ENCODE measurements at places on chromosomes 2 and 18. TPM values are rescaled to one million over a fixed set of nuclear protein-coding genes. Genes with fewer than 3 reads are reported as not detected.

OTOS gene
- total RNA-seq = not detected

C2orf69 gene
- total RNA-seq = 14.5 TPM

DNA sequence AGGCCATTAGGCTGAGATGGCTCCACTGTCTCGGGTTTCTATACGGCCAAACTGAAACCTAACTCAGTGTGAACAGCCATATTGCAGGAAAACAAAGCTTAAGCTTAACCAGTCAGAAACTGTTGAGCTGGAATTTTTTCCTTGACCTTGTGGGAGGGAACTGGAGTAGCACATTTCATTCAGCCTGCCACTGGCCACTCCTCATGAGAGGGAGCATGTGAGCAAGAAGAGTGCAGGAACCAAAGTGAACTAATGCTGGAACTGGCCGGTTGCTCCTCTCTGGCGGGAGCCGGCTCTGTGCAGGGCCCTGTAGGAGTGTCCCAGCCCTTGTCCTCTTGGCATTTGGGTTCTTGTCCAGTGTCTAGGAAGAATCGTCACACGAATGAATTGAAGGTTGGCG is 5.9 kb upstream of the POLE4 start:
- DNase-seq = no peak
- H3K27ac ChIP-seq = no peak overlapping the region
- no peak overlapping the region for H3K4me3 ChIP-seq
- H3K36me3 ChIP-seq = no peaks in the 10 kb centered on the region
- H3K4me1 ChIP-seq = 0 out of 2 replicates have a peak, but pooled peaks cover 1% of the 10 kb centered on the region

GRCh38 chr2:74849228-74849892 is 15.4 kb downstream of the HK2 start:
- H3K4me3 ChIP-seq = no peak overlapping the region
- H3K27ac ChIP-seq = no peak overlapping the region
- no peaks in the 10 kb centered on the region for H3K36me3 ChIP-seq
- no peaks in the 10 kb centered on the region for H3K27me3 ChIP-seq
- peaks cover 68% of the 10 kb centered on the region for H3K4me1 ChIP-seq

DNA sequence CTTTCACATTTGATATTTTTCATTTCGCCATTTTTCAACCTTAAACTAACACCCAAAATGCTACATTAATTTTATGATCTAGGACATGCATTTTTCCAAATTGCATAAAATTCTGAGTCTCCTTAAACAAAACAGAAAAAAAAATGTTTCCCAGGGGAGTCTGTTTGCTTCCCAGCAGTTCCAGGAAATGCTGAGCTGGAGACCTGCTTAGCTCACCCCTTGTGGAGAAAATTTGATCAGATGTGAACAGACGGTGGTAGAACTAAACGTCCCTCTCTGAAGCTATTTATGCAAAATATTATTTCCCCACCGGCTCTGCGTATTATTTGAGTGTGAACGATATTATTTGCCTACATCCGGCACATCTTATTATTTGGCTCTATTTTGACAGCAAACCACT is 74.9 kb upstream of the AGAP1 start:
- no peak overlapping the region for H3K4me3 ChIP-seq
- H3K27me3 ChIP-seq = no peaks in the 10 kb centered on the region
- H3K27ac ChIP-seq = no peak overlapping the region
- no peaks in the 10 kb centered on the region for H3K4me1 ChIP-seq
- no peaks in the 10 kb centered on the region for H3K36me3 ChIP-seq

DNA sequence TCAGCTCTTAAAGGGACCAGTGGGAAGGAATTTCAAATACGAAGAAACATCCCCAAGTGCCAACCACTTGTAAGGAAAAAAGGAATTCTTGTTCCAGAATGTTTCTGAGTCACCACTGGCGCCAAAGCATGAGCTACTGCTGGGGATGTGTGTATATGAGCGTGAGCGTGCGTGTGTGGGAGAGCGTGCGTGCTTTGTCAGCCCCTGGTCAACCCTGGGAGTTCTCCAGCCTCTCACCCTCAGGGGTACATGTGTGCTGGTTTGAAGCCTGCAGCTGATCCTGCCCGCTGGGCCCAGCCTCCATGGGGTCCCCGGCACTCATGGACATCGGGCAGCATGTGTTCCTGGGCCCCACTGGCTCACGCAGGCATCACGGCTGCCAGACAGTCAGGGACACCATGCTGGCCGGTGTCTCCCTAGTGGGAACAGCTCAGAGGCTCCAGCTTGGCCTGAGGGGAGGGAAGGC is 17.1 kb downstream of the HS6ST1 start:
- peaks cover 35% of the 10 kb centered on the region for H3K4me1 ChIP-seq
- H3K4me3 ChIP-seq = no peak overlapping the region
- no peaks in the 10 kb centered on the region for H3K27me3 ChIP-seq
- peak; percentile 99 for DNase-seq
- no peaks in the 10 kb centered on the region for H3K36me3 ChIP-seq

GRCh38 chr18:25561918-25562317 is 210.0 kb upstream of the ZNF521 start:
- H3K4me3 ChIP-seq = no peak overlapping the region
- H3K27ac ChIP-seq = no peak overlapping the region
- peak; percentile 47 for DNase-seq
- H3K4me1 ChIP-seq = no peaks in the 10 kb centered on the region

DNA sequence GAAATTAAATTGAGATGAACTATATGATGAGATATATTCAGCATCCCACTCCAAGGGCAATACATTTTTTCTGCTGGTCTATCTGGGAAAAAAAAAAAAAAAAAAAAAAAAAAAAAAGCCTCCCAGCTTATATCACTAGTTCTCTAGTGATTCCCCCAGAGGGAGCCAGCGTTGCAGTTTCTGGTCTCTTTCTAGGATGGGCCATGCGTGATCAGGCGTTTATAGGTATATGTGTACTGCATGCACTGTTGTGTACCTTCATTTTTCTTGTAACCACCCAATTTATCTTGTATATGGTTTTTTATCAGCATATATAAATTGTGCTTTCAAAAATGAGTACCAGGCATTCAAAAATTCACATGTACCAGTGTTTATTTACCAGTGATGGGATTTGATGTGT is 35.1 kb downstream of the DCDC2C start:
- no peaks in the 10 kb centered on the region for H3K4me1 ChIP-seq
- H3K27me3 ChIP-seq = peaks cover 46% of the 10 kb centered on the region
- H3K27ac ChIP-seq = no peak overlapping the region
- peak; percentile 66 for DNase-seq
- no peak overlapping the region for H3K4me3 ChIP-seq
- no peaks in the 10 kb centered on the region for H3K36me3 ChIP-seq

Measured in GM23248 (cell line).